NB4 (cell line): ENCODE measurements at places on chromosomes 16 and 17.
A peak's percentile ranks its signal among the peaks of the same experiment; 100 is the strongest.

DNA sequence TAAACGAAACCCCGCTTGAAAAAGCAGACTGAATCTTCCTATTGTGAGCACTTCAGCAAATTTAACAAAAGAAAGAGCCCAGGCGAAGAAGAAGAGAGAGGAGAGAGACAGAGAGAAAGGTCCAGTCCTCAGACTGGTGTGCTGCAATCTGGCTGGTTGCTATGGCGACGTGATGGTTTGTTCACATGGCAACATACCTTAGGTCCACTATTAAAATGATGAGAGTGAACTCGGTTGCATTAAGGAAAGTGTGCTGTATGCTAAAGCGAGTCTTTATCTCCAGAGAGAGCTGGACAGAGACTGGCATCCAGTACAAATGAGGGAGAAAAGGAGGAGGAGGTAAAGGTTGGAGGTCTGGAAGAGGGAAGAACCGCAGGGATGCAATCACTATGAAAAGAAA is 271.8 kb upstream of the ZFHX3 start:
- DNase-seq: no peak

DNA sequence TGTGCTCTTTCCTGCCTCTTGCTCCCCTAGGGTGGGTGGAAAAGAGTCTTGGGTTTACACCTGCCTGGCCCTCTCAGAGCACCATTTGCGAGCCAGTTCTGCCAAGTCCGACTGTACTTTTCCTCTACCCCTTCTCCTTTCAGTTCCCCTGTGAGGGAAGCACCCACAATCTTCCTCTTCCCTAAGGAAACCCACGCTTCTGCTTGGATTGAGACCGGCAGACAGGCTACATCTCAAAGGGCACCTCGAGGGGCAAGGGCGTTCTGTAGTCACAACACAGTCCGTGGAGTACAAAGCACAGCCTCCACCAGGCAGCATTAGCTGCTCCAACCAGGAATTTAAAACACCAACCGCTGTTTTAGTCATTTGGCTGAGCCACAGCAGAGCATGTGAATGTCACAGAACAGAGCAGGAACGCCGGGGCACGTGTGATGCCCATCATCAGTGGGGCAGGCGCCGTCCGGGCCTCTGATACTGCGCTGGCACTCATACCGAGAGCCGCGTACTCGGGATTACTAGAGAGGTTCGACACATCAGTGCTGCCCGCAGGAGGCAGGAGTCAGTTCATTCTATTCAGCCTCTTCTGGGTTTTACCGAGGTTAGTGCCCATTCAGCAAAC is 13.7 kb upstream of the MNT start:
- no peak for DNase-seq

- no peak for DNase-seq
Measured at GRCh38 chr16:73063854-73064211, 15.9 kb upstream of the ZFHX3 start.

DNA sequence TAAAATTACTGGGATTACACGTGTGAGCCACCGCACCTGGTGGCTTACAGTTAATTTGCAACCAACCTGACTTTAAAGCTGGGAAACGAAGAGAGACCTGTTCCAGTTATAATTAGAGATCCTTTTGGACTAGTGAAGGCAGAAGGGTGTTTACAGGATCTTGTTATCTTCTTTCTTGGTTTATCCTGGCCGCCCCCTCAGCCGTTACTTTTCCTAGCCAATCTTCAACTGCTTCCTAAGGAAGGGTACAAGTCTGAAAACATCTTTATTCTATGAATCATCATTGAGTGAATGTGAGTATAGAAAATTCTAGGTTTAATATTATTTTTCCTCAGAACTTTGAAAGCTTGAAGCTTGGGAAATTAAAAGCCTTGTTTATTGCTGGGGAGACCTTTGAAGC is 286.5 kb downstream of the SLC39A11 start:
- no peak for DNase-seq

GRCh38 chr16:6106061-6106460 is 1008.5 kb upstream of the EEF2KMT start:
- no peak for DNase-seq

DNA sequence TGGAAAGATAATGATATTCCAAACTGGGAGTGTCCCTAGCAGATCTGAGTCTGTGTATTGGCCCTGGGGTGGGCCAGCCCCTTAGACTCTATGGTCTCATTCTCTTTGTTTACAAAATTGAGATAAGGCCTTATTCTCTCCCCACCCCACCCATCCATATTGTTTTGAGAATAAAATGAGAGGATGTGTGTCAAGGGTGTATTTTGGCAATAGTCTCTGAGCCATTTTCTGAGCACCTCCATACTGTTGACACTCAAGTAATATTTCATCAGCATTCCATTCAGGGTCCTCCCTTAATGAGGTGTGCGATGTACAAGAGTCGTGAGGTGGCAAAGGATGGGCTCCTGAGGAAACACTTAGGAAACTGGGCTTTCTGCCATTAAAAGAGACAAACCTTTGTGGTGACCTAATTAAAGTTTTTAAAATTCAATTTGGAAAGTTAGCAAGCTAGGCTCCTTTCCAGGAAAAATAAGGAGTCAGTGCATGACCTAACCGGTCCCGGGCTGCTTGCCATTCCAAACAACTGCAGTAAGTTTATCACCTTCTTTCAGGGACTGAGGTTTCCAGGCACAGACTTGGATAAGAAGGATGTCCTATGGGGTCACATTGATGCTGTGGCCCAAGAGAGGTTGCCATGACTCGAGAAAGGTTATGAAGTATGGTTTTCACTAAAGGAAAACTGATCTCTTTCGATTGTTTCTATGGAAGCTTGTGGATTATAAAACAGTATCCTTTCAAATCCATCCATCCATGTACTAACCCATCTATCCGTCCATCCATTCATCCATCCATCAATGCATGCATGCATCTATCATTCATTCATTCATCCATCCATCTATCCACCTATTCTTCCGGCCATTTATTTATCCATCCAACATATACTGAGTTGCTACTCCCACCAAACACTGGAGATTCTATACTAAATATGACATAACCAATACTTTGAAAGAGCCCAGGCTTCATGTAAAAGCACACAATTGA is 443.3 kb downstream of the UTP18 start:
- DNase-seq: no peak

DNA sequence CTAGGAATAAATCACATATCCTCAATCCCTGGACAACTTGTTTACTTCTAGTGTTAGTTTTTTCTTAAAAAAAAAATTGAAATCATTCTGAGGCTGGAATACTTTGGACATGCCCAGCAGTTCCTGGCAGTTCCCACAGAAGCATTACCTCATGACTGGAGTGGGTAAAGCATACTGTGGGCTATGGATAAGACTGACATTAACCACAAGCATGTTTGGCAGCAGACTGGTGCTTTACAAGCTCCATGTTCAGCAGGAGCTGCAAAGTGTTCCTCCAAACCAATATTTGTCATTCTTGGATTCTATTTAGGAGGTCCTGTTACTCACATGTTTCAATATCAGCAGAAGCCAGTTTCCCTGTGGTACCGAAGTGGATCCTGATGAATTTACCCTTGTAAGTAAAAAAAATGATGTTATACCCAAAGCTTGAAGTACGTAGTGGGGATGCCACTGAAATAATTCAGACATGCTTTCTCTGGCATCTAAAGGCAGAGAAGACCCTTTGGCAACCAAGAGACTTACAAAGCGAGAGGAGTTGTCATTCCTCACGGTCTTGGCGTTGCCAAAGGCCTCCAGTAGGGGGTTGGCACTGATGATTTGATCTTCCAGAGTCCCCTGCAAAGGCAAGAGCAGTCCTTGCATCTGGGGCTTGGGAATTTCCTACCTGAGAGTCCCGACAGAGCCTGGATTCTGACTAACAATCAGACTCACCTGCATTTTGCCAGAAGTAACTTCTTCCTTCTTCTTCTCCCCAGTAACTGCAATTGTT is 4.9 kb downstream of the MYH1 start:
- DNase-seq: no peak

GRCh38 chr16:90043526-90043925 is 24.3 kb upstream of the DBNDD1 start:
- DNase-seq: no peak

DNA sequence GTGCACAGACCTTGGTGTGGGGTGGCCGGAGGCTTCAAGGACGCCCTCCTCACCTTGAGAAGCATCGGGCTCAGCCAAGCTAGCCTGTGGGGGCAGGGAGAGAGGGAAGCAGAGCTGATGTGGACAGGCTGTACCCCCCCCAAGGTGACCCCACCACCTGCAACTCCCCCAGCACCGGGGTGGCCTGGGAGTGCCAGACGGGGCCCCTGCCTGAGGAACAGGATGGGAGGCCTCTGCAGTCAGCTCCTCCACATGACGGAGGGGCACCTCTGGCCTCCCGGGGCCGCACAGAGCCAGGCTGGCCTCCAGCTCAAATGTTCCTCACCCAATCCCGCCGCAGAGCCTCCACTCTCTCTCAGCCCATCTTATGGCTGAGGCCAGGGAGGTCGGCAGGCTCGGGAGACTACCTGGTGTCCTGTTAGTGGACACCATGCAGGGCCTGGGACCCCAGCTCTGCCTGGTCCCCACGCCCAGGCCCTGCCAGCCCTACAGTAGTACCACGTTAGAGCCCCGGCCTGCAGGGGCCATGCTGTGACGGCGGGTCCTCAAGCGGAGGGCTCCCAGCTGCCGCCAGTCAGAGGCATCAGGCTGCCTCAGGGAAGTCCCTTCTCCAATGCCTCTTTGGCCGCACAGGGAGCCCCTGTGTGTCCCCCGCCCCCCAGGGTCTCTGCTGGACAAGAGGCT is 19.4 kb upstream of the SLC38A10 start:
- DNase-seq: no peak

- no peak for DNase-seq
Measured at GRCh38 chr16:80669673-80670072, 128.9 kb downstream of the DYNLRB2 start.

DNA sequence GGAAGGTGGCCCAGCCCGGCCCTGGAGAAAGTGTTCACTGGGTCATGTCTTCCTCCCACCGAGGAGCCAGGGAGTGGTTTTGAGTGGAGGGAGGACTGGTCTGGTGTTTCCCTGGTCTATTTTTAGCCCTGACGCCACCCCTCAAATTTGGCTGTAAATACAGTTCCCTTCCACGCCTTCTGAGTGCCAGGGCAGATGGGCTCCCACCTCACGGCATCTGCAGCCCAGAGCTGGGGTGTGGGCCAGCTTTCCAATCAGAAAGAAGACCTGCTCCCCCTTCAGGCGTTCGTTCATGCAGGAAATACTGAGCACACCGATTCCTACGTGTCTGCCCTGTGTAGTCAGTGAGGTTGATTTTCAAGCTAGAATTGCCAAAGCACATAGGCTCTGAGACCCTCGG is 53.7 kb downstream of the SNX20 start:
- peak; percentile 55 for DNase-seq

DNA sequence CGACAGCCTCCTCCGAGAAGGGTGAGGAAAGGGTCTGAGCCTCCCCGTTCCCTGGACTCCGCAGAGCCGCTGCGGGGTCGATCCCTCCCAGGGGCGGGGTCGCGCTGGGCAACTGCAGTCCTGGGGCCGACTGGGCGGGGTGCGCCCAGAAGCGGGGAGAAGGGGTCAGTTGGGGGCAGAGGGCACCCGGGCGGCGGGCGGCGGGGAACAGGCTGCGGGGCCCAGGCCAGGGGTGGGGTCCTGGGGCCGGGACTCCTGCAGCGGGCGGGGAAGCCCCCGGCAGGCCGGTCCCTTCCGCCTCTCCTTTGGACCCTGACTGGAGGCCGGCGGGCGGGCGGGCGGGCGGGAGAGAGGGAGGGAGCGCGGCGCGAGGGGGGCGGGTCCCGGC is 352 bp downstream of the GGNBP2 start:
- no peak for DNase-seq

GRCh38 chr16:80931801-80932707 is 74.6 kb downstream of the CMC2 start:
- peak; percentile 53 for DNase-seq

DNA sequence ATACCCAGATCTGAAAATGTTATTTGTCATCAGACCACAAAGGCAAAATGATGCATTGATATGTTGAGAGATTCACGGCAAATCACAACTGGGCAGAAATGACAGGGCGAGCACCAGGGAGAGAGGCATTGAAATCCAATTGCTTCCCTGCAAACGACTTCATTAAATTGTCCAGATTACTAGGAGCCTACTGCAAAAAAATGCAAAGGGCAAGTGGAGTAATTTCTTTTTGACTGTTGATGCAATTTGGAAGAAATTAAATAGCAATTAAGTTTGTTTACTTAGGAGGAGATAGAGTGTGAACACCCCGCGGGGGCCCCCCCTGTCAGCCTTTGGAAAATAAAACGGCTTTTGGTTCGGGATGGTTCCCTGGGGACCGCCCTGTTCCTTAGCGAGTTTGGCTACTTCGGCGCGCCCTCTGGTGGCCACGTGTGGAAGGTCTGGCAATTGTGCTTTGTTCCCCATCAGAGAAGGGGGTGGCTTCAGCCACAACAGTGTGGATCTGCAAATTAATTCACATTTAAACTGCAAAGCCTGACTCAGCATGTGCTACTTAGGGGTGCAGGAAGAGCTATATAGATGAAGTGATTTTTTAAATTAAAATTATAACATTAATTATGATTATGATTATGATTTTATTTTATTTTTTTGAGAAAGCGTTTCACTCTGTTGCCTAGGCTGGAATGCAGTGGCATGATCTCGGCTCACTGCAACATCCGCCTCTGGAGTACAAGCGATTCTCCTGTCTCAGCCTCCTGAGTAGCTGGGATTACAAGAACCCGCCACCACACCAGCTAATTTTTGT is 14.5 kb upstream of the TMC7 start:
- peak; percentile 77 for DNase-seq

DNA sequence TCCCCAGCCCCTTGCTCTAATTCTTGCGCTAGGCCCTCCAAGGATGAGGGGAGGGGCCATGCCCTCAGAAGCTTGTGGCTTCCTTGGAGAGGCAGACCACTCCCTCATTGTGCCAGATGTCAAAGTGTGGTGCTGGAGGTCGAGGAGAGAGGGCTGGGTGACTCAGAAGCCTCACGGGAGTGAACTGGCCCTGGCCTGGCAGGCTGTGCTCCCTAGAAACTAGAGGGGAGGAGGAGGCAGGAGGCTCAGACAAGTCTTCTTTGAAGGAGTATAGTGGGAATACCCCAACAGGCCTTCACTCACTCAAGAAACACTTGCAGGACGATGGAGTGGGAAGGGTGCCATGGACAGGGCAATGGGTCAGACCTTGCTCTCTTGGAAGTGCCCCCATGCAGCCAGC is 18.5 kb downstream of the ANKRD40 start:
- peak; percentile 79 for DNase-seq

- no peak for DNase-seq
Measured at GRCh38 chr17:1239210-1239609, 31.0 kb upstream of the BHLHA9 start.

DNA sequence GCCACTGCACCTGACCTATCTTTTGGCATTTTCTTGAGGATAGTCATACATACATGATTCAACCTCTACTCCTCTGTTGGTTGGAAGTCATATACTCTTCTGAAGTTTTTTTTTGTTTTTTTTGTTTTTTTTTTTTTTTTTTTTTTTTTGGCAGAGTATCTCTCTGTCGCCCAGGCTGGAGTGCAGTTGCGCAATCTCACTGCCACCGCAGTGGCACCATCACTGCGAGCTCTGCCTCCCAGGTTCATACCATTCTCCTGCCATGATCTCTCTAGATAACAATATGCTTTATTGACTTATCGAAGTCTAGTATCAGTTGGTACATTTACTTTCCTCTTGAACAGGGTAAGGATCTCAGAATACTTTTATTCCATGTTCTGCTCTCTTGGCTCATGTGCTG is 224.2 kb upstream of the WSCD1 start:
- no peak for DNase-seq

GRCh38 chr17:35083071-35083470 is 19.6 kb upstream of the RFFL start:
- DNase-seq: no peak

- DNase-seq: no peak
Measured at GRCh38 chr17:40864661-40865390, 2.2 kb downstream of the KRT12 start.

- DNase-seq: no peak
Measured at GRCh38 chr17:1941272-1942065, 83.7 kb downstream of the RTN4RL1 start.

GRCh38 chr16:29148131-29148691 is 163.4 kb downstream of the LAT start:
- no peak for DNase-seq
